Hematopoietic multipotent progenitor cell treated with erythropoietin and hydrocortisone succinate and interleukin-3 and kit ligand, for 8 days (in vitro differentiated cells): ENCODE measurements at places on chromosomes 4 and X.
A peak's percentile ranks its signal among the peaks of the same experiment; 100 is the strongest.

DNA sequence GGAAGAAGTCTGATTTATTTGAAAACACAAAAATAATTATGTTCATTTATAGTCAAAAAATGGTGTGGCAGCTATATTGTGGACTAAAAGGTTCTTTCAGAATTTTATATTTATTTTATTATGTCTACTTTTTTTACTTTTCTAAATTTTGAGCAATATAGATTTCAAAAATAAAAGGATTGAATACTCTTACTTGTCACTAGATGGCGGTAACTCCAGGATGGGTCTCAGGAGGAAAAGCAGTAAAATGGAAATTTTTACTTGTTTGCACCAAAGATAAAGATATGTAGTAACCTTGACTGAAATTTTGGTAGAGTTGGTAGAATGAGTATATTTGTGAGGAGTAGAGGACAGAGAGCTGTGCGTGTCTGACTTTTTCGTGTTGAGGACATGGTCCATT is 14.5 kb upstream of the DACH2 start:
- DNase-seq = peak; percentile 4

GRCh38 chr4:185529413-185529812 is 5.9 kb downstream of the PDLIM3 start:
- DNase-seq = no peak

GRCh38 chr4:129929984-129930383 is 834.0 kb downstream of the C4orf33 start:
- DNase-seq = no peak

DNA sequence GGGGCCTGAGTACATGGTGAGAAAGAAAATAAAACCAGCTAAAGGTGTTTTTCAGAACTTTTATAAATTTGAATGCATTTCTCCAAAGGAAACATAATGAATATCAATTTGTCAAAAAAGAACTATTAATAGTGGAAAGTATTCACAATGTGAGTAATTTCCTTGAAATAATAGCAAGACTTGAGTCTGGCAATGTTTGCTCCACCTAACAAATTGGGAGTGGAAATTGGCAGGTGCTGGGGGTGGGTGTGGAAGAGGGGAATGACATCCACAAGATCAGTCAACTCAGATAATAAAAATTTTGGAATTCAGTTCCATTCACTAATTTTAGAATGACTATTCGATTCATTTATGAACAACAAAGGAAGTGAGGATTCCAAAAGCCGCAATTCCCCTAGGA is 884.8 kb upstream of the SLIT2 start:
- no peak for DNase-seq

DNA sequence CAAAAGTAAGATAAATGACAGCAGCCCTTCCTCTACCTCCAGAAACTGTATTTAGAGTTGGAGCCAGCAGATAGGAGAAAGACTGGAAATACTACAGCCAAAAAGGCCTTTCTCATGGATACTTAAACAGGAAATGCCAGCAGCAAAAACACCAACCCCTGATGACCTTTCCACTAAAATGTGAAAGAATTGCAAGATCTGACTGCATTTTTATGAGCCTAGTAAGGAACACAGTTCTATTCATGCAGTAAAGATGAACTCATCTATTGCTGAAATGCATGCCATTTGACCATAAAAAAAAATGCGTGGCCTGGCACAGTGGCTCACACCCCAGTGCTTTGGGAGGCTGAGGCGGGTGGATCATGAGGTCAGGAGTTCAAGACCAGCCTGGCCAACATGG is 19.9 kb downstream of the ABCG2 start:
- no peak for DNase-seq

- DNase-seq = no peak
These were observed 145.1 kb downstream of the APBB2 start for GRCh38 chr4:41069257-41069656.

- no peak for DNase-seq
These were observed 107.9 kb downstream of the ZNF827 start for GRCh38 chr4:145830699-145831098.

DNA sequence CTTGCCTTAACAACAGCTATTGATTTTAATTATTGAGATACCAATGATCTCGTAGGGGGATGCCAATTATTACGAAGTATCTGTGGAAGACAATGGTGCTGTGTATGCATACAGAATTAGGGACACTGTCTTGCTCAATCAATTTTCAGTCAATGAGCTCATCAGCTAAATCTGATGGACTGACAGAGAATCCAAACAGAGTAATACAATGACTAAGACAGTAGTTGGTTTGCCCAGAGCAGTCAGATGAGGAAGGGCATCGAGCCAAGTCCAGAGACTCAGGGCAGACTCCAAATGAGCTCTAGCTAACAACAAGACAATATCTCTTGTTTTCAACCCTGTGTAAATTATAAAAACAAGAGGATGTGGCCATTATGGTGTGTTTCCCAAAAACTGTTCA is 14.7 kb upstream of the GSX2 start:
- DNase-seq = no peak

- DNase-seq = no peak
These were observed 49.5 kb downstream of the CD99L2 start for GRCh38 chrX:150848914-150849365.

GRCh38 chr4:184983672-184984356 is 34.5 kb upstream of the HELT start:
- DNase-seq = peak; percentile 43

DNA sequence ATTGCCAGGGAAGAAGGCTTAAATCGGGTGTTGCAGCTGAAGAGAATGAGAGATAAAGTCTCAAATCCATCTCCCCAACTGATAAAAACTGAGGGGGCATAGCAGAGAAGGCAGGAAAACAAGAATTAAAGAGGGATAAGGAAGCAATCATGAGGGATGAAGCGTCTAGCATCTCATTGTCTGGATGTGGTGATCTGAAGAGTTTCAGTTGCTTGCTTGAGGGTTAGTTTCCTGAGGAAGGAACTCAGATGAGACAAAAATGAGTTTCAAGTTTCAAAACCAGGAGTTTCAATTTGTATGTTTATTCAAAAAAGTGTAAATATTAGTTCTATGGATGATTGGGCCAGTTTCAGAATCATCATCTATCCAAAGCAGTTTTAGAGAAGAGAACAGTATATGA is 496.9 kb downstream of the RAB28 start:
- DNase-seq = no peak

- no peak for DNase-seq
These were observed 34.4 kb downstream of the NEXMIF start for GRCh38 chrX:74890676-74891430.

DNA sequence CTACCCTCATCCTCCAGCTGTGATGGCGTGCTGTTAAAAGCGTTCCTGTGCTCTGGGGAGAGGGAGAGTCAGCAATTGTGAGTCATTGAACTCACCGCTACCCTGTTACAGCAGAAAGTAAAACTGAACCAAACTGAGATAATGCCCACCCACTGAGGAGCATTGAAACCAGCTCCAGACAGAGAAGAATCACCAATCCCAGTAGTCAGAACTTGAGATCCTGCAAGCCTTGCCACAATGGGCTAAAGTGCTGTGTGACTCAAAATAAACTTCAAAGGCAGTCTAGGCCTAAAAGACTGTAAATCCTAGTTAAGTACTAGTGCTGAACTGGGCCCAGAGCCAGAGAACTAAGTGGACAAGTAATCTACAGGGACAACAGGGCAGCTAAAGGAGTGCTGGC is 1394.2 kb upstream of the DIAPH2 start:
- DNase-seq = no peak

DNA sequence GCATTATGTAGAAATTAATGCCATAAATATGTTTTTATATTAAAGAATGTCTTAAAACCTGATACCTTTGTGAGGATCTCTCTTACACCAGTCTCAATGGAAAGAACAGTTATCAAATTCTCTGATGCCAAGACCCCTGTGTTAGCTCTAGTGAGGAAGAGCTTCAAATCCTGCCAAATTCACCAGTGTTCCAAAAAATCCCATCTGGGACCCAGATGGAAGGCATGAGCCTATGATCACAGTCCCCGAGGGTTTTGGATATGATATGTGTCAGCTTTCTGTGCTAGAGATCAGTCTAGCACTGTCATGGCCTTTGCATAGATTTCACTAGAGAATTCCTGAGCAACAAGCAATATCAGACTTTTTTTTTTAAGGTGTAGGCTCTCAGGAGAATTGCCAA is 412.1 kb downstream of the UBE2NL start:
- DNase-seq = no peak

GRCh38 chr4:164949448-164950143 is 27.9 kb downstream of the TRIM61 start:
- DNase-seq = no peak

DNA sequence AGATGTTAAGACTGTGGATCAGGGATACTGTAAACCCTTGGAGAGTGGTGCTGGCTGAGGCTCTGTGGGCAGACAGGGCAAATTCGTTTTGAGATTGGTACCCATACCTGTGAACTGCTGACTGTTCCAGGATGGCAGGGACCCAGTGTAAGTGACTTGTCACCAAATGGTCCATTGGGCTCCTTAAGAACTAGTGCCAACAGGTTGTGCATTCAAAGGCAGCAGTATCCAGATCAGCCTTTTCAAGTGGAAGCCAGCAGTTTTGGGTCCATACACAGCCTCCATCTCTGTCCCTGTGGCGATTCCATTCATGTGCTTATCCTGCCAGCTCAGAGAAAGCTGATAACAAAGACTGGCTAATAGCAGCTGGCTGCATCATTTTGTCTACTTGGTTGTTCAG is 84.0 kb upstream of the SCOC start:
- DNase-seq = no peak

- no peak for DNase-seq
These were observed 28.9 kb downstream of the CPEB2 start for GRCh38 chr4:15031197-15031596.

DNA sequence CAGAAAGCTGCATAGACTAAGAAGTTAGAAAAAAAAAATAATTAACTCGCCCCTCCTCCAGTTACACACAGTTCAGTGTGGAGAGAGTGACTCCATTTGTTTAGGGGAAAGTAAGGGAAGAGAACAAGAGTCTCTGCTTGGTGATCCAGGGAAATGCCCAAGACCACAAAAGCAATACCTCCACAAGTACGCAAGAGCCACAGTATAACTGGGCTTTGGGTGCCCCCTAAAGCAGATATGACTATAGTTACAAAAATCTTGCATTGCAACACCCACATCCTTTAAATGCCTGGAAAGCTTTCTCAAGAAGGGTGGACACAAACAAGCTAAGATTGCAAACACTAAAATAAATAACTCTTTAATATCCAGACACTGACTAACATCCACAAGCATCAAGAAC is 164.2 kb upstream of the NRK start:
- no peak for DNase-seq

DNA sequence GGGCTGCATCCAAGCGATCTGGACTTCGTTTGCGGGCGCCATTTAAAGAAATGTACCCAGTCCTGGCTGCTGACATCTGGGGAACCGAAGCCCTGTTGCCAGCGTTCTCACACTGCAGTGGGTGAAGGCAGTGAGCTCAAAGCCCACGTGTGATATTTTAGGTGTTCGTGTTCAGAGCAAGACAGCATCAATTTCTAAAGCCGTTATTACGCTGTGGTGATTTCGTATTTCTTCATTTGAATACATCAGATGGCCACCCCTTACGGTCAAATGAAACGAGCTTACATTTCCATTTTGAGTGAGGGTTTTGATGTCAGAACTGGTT is 376 bp upstream of the C4orf36 start:
- no peak for DNase-seq

GRCh38 chrX:129540722-129541184 is 694 bp downstream of the OCRL start:
- peak; percentile 19 for DNase-seq

DNA sequence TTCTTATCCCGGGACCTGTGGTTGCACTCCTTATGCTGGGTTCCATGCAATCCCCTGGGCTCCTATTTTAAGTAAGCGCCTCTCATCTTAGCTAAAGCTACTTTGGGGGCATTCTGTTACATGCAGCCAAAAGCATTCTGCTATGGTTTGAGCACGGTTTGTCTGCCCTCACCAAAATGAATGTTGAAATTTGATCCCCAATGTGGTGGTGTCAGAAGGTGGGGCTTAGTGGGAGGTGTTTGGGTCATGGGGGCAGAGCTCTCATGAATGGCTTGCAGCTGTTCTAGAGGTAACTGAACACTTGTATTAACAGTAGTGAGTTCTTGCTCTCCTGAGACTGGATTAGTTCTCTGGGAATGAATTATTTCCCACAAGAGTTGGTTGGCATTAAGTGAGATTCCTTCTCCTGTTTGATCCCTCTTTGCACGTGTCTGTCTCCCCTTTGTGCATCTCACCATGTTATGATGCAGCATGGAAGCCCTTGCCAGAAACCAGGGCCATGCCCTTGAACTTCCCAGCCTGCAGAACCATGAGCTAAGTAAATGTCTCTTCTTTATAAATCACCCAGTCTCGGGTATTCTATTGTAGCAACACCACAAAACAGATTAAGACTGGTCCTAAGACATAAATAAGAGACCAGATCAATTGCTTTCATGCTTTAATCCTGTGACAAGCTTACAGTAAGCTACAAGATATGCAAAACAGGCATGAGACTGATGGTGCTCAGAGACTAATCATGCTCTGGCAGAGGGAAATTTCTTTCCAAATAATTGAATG is 141.8 kb downstream of the TSPAN5 start:
- no peak for DNase-seq

- DNase-seq = no peak
These were observed 399.3 kb downstream of the GPM6A start for GRCh38 chr4:175412746-175413145.

GRCh38 chr4:5822619-5823018 is 70.3 kb downstream of the CRMP1 start:
- peak; percentile 88 for DNase-seq

- no peak for DNase-seq
These were observed 12.4 kb downstream of the PSAPL1 start for GRCh38 chr4:7422151-7422897.

DNA sequence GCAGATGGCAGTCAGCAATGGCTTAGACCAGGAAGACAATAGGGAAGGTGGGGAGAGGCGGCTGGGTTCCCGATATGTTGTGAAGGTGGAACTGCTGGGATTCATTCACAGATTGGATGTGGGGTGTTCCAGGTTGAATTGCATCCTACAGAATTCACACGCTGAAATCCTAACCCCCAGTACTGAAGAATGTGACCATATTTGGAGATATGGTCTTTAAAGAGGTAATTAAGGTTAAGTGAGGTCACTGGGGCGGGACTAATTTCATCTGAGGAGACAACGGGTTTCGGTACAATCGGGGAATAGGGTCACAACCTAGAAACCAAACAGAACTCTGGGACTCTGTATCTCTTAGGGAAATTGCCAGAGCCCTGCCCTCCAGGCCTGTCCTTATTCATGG is 5.3 kb upstream of the CHRNA9 start:
- no peak for DNase-seq

DNA sequence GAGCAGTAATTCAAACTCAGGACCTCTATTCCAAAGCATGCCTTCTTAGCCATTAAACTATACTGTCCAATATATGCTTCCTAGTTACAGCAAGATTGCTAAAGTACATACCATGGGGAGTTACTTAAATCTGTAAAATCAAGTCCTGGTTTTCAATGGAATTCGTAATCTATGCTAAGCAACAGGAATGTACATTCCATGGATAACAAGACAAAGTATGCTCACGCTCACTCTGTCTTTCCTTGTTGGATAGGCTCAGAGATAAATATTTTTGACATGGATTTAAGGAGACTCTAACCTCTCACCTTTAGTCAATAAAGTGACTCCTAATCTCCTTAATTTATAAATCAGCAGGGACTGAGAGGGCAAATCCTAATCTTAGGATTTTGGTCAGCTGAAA is 47.3 kb upstream of the STK26 start:
- DNase-seq = no peak

- no peak for DNase-seq
These were observed 16.9 kb downstream of the SPIN2B start for GRCh38 chrX:57104406-57104805.

- no peak for DNase-seq
These were observed 82.7 kb upstream of the GPM6B start for GRCh38 chrX:13899607-13900006.
